ENCODE measurements at places on chromosomes 11 and 22.

DNA sequence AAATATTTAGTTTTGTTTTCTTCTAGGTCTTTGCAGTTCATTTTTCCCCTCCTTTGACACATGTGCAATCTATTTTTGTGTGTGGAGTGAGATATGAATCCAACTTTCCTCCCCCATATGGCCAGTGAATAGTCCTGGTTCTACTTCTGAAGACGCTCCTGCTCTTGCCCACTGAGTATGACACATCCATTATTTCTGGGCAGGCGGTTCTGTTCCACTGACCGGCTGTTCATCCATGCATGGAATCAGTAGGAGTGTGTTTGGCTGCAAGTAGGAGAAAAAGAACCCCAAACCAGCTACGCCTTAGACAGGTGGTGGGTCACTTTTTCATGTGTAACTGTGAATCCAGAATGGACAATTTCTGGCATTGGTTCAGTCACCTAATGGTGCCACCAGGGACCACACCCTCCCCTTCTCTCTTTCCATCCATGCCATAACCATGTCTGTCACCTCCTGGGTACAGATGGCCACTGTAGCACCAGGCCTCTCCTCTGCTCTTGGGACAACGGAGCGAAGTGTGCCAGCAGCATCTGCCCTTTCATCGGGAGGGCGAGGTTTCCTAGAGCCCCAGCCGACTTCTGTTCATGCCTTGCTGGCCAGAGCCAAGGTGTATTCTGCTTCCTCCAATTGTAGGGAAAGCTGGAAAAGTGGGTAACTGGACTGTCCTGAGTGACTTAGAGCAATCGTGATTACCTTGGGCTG lies 67.4 kb upstream of the SLC22A12 start:
- no peak for DNase-seq

GRCh38 chr11:44269369-44270351 lies 40.3 kb downstream of the ALX4 start:
- DNase-seq: no peak

DNA sequence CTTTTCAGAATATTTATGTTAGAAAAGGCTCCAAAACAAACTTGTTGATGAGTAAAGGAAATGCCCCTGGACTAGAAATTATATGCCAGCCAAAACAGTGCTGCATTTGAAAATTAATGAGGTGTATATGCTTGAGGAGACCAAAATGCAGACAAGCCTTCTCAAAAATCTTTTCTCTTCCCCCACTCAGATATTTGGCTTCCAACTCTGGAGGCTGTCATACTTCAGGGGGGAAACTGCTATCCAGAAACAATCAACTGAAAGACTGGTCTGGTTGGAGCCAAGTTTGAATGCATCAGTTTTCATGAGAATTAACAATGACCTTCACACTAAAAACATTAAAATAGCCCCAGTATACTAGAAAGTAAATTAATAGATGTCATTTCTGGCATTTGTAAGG lies 98.2 kb downstream of the SGSM3 start:
- no peak for DNase-seq

- no peak for DNase-seq
Observed at GRCh38 chr11:1017269-1018005, 19.1 kb downstream of the MUC6 start.

GRCh38 chr11:129576652-129577051 lies 201.0 kb downstream of the BARX2 start:
- DNase-seq: no peak

Measured in SHP77 treated with DMSO at 0.1 percent for 48 hours (cell line).